Daoy (cell line): ENCODE measurements at places on chromosomes 2 and 18. TPM values are rescaled to one million over a fixed set of nuclear protein-coding genes. Genes with fewer than 3 reads are reported as not detected.

DNA sequence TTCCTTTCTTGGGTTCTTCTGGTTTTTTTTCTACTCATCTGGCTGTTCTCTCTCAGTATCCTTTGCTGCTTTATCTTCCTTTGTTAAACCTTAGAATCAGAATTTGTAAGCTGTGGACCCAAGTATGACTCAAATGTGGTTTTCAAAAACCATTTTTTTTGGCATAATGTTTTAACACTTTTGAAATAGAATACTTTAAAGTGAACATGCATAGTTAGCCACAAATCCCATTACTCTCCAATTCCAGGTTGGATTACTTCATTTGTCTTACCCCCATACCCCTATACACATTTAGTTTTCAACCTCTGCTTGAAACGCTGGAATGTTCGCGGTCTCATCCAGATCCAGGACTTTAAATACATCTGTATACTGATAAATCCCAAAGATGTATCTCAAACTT lies 29.1 kb downstream of the ALMS1 start:
- DNase-seq, result peak; percentile 1

- DNase-seq, result peak; percentile 32
These were observed 1.3 kb downstream of the DUSP28 start for GRCh38 chr2:240561325-240561971.

- DNase-seq, result peak; percentile 71
These were observed 188.8 kb downstream of the TSN start for GRCh38 chr2:121944072-121944831.

DNA sequence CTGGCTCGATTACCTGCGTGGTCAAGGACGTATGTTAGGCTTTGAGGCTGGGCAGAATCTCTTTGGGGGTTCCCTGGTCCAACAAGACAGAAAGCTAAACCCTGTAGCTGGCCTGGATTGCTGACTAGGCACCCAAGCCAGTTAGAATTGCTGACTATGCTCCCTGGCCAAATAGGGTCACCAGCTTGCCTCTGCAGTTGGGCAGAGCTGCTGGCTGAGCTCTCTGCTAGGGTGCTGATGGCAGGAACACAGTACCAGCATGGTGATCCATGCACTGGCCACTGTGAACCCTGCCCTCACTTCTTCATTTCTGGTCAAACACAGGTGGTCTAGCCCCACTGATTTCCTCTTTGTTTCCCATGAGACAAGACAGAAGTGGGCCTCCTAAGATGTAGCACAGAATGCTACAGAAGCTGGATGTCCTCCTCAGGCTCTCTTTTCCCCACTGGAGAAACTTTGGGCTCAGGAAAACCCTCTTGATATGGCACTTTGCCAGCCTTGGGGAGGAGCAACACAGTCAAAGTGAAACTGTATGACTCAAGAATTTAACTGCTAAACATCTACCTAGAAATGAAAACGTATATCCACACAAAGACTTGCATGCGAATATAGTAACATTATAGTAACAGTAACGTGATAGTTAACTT lies 20.8 kb downstream of the SP140L start:
- peak; percentile 46 for DNase-seq

DNA sequence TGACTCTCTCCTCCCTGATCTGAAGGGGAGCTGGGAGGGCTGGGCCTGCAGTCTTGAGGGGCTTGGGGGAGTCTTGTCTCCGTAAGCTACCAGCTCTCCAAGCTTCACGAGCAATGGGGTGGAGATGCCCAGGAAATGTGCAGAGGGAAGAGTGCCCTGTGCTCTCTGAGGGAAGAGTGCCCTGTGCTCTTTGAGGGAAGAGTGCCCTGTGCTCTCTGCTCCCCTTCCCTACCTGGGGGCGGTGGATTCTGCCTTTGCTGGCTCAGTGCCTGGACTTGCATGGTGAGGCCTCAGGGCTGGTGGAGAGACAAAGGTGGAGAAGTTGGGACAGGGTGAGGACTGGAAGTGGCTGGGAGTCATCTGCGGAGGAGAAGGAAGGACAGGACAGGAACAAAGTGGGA lies 72.7 kb downstream of the TWIST2 start:
- DNase-seq, result no peak

DNA sequence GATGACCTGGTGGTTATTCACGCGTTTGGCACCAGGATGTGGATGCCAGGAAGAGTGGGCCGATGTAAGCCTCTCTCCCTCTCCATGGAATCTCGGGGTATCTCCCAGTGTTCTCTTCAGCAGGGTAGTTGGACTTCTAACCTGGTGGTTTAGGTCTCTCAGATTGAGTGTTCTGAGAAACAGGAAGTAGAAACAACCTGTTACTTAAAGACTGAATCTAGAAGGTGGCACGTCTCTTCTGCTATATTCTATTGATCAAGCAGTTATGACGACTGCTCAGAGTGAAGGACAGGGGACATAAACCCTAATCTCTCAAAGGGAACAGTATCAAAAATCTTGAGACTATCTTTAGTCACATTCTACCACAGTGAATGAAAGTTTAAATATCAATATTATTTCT lies 918.7 kb upstream of the PIK3C3 start:
- no peak for DNase-seq

DNA sequence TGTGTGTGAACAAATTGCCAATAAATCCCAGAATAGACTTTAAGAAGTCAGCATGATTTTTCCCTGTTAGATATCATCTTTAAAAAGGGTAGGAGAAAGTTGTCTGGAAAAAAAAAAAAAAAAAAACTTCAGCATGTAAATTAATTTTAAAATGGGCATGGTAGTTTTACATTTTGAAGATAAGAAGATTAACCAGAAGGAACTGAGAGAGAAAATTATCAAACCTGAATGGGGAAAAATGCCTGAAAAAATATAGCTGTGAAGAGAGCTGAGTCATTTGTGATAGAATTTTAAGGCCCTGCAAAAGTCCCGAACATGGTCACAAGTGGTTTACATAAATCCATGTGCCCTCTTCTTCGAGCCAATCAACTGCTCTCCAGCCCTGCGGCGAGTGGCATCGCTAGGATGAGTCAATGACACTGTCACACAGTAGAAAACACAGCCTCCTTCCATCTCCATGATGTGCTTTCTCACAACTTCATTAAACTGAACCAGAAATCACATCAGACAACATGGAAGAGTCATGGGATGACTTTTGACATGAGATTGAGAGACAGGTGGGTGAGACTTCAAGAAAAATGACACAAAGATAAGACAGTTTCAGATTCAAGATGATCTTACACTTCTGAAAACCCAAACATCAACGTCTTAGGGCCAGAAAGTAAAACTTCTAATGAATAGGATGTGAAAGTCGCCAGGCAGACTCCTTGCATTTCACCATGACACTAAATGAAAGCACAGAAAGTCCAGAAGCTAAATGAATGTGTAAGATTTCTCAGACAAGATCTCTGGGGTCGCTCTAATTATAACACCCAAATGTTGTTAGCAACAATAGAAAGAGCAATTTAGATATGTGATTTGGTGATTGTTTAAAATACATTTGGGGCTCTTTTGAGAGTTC lies 273.0 kb upstream of the ID2 start:
- peak; percentile 13 for DNase-seq

- DNase-seq, result no peak
These were observed 23.6 kb downstream of the IL1F10 start for GRCh38 chr2:113091231-113091896.

The MFSD6 gene
- total RNA-seq, result 20.9 TPM in 2 replicates

The KIF1A gene
- total RNA-seq, result 15.0 and 16.2 TPM in 2 replicates

The RESP18 gene
- not detected in 2 replicates for total RNA-seq

The THSD7B gene
- total RNA-seq, result not detected in 2 replicates
